ENCODE measurements at places on chromosomes 16 and 17. TPM values are rescaled to one million over a fixed set of nuclear protein-coding genes. Genes with fewer than 3 reads are reported as not detected.

- no peak for DNase-seq
Observed at GRCh38 chr17:46791531-46791930, 27.0 kb downstream of the WNT3 start.

DNA sequence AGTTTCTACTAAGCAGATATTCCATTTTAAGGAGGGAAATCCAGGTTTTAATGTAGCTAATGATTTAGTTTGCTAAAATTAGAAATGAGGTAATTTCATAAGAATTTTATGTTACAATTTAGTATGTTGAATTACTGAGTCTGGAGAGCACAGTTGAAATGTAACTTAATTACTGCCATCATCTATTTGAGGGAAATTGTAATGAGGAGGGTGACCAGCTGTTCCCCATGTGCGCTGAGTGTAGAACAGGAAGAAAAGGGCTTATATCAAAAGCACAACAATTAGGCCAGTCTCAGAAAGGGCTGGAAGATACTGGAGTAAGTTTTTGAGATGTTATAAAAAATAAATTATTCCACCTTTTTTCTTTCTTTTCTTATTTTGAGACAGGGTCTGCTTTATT lies 735.1 kb upstream of the GOT2 start:
- no peak for DNase-seq

DNA sequence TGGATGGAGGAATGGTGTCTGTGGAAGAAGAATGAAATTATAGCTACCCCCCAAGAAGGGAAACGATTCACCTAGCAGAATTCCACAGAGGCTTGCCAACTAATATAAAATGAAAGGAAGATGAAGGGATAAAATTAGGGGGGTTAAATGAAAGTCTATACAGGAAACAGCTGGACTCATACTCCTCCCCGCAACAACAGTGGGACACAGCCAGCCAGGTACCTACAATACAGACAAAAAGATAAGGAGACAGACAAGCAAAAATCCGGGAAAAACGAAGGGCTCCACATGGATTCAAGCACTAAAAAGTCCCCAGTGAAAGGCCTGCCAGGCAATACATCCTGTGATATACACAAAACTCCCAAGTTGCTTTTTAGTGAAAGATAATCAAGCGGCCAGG lies 47.9 kb downstream of the CACNG1 start:
- DNase-seq, result no peak

DNA sequence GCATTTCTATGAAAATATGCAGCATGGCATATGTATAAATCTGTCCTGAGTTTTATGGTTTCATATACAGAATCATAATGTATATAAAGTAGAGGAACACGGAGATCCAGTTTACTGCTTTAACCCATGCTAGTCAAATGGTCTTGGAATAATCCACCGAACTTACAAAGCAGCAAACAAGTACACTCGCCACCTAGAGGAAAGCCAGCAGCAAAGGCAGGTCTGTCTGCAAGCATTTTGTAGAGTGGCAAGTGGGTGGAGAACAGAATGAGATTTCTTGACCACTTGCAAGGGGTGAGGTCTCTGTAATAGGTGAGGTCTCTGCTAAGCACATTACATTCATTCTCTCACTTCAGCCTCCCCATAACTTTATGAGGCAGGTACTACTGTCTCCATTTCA lies 308.3 kb downstream of the CA10 start:
- no peak for DNase-seq

DNA sequence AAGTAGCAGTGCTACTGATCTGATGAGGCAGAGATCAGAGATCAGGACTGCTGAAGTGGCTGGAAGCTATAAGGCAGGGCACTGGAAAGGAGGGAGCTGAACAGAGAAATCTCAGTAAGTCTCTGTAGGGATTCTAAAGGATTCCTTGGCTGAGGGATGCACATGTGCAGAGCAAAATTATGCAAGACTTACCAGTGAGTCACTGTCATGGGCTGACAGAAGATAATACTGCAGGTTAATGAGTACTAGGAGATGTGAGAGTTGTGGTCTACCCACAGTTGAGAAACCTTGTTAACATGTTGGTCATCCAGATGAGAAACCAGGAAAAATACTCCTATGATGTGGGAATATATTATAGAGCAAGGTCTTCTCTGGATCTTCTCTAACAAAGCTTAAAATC lies 378.1 kb downstream of the HAPSTR1 start:
- DNase-seq, result no peak

- peak; percentile 39 for DNase-seq
Observed at GRCh38 chr17:12180644-12181261, 160.1 kb downstream of the MAP2K4 start.

DNA sequence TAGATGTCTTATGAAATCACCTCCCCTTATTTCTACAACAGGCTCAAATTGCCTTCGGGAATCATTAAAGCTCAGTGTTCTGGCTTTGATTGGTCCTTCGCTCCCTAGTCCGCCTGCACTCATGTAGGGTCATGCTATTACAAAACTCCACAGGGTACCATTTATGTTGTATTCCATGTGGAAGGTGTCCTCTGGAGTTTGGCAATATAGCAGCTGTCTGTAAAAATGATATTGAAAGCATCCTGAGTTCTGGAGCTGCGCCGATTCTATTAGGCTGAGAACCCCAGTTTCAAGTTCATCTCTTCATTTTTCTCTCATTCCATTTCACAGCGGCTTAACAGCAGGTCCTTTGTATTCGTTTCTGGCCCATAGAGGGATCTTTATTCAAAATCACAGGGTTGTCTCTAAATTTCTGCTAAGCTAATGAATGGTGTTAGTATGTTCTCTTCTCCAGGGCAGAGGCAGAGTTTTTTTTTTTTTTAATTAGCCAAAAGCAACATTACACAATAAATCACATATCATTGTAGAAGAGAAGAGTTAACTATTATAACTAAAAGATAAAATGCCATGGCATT lies 71.9 kb upstream of the TEKT1 start:
- no peak for DNase-seq

GRCh38 chr17:6323626-6324356 lies 111.1 kb downstream of the AIPL1 start:
- DNase-seq, result no peak

DNA sequence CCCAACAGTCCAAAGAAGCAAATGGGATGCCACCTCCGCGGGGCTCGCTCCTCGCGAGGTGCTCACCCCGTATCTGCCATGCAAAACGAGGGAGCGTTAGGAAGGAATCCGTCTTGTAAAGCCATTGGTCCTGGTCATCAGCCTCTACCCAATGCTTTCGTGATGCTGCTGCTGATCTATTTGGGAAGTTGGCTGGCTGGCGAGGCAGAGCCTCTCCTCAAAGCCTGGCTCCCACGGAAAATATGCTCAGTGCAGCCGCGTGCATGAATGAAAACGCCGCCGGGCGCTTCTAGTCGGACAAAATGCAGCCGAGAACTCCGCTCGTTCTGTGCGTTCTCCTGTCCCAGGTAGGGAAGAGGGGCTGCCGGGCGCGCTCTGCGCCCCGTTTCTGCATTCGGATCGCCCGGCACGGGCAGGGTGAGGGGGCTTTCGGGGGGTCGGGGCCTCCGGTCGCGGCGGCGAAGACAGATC lies at the start of gene CDH13:
Gene CDH13 (plus strand): TSS at position 179 of the 471 bp plus-strand sequence.
- no peak for DNase-seq

- no peak for DNase-seq
Observed at GRCh38 chr16:89607937-89608740, 5.3 kb upstream of the DPEP1 start.

GRCh38 chr16:70483426-70483825 lies 29.0 kb downstream of the FCSK start:
- DNase-seq, result no peak

GRCh38 chr16:27413956-27414355 lies 12.0 kb downstream of the IL21R start:
- no peak for DNase-seq

DNA sequence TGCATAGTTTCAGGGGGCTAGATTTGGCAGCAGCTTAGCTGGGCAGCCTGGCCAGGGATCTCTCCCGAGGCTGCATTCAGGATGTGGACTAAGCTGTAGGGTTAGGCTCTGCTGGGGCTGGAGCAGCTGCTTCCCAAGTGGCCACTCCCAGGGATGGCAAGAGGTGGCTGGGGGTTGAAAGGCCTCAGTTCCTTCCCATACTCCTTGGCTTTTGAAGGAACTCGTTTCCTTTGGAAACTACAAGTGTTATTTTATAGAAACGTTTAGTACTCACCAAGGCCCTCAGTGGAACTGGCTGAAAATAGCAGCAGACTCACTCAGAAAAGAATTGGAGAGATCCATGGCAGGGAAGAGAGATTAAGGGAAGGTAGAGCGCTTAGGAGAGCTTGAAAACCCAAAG lies 76.4 kb downstream of the WWP2 start:
- peak; percentile 44 for DNase-seq

GRCh38 chr16:57537581-57538234 lies 1.3 kb upstream of the CCDC102A start:
- peak; percentile 17 for DNase-seq

DNA sequence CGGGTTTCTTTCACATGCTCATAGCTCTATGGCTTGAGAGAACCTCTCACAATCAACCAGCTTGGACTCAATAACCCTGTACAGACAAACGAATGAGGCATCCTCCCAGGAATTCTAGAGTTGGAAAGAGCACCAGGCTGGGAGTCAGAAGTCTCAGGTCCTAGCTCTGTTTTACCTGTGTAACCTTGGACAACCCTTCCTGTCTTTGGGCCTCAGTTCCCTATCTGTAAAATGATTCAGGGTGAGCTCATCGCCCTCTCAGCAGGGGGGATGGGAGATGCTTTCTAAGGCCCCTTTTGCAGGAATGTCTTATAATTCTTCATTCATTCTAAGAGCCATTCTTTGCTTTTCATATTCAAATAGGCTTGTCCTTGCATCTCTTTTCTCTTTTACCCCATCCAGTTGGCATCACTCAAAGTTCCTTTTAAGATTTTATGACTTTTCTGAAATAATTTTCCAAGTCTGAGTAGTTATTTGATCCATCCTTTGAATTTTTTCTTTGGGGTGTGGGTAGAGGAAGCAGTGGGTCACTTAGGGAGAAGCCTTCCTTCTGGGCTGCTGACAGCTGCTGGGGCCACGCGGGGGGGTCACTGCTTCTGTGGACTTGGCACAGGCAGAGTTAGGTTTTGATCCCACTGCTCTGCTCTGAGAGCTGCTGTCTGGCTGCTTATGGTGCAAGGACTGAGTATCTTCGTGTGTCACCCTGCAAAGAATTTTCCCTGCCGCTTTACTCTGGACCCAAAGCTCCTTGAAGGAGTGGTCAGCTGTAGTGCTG lies 102.7 kb downstream of the UTP18 start:
- no peak for DNase-seq

DNA sequence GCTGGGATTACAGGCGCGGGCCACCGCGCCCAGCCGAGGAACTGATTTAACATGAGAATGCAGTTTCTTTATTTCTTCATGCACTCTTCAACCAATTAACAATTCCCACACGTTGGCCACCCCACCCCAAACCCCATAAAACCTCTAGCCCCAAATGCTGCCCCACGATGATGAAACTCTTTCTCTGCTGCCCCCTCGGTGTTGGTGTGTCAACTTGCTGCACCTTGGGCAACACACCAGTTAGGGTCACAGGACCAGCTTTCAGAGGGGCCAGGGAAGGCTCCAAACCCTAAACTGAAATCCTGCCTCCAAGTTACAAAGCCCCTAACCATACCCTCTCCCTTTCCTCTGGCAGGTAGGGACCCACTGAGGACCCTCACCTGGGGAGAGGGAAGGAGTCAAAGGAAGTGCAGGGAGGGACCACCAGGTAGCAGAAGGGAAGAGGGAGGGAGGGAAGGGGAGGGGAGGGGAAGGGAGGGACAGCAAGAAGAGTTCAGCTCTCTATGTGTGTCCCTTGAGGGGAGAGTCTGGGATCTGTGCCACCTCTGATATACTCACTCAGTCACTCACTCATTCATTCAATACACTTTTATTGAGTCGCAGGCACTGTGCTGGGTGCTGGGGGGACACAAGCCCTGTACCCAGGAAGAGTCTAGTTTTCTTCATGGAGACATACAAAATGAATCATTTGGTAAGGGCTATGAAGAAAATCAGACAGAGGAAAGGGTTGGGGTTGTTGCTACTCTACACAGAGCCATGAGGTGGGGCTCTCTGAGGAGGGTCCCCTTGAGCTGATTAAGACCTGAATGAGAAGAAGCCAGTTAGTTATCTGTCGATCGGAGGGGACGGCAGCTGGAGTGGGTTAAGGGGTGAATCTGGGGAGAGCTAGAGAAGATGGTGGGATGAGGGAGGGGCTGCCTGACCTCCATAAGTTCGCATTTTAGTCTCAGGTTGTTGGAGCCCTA lies 3.9 kb downstream of the PLXDC1 start:
- no peak for DNase-seq

DNA sequence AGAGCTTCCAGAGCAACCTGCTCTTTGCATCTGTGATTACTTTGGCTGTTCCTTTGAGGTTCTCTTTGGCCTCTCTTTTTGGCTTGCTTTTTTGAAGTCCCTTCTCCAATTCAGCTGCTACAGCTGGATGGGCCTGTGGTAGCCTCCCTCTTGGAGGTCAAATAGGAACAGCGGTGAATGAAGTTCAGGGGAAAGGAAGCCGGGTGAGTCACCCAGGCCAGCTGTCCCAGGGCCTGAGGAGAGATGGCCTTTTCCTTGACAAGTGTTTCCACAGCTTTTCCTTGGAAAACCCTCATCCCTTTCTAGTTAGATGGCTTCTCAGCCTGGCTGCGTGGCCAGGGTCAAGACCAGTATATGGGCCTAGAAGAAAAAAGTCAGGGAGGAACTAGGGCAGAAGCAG lies 103.1 kb downstream of the STX8 start:
- DNase-seq, result no peak

DNA sequence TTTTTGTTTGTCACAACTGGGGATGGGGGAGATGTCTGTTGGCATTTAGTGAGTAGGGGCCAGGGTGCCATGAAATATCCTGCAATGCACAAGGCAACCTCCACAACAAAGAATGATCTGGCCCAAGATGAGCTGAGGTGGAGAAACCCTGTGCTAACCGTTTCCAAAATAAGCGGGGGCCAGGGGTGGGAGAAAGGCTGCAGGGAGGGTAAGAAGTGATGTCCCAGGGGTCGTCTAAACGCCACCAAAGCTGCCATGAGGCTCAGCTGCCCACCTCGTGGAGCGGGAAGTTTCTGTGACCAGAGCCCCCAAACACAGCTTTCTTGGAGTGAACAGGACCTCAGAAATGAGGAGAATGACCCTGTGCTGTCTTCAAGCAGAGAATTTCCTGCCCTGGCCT lies 76.5 kb upstream of the CDH5 start:
- no peak for DNase-seq

- no peak for DNase-seq
Observed at GRCh38 chr17:79819085-79819484, 20.2 kb downstream of the CBX4 start.

CCL1 gene
- not detected for total RNA-seq

TBC1D3C gene
- not detected for total RNA-seq

HOXB6 gene
- total RNA-seq, result 30.0 TPM

SLC9A5 gene
- total RNA-seq, result 2.1 TPM

HEXD gene
- 26.3 TPM for total RNA-seq

IGF2BP1 gene
- total RNA-seq, result 0.96 TPM

ANKRD13B gene
- 3.1 TPM for total RNA-seq

SCGB1C2 gene
- total RNA-seq, result not detected

ABCA9 gene
- total RNA-seq, result 0.54 TPM

TRIM47 gene
- total RNA-seq, result 71.5 TPM

ZNF469 gene
- 0.40 TPM for total RNA-seq

GIT1 gene
- total RNA-seq, result 54.9 TPM

DNAH17 gene
- 0.05 TPM for total RNA-seq

TBC1D3K gene
- total RNA-seq, result not detected

All from colonic mucosa (tissue), 4 donors.